ENCODE measurements at places on chromosomes 12 and 14.
A peak's percentile ranks its signal among the peaks of the same experiment; 100 is the strongest.

GRCh38 chr12:111780615-111781014, 13.9 kb downstream of the ALDH2 start:
- no peak for DNase-seq

GRCh38 chr14:46344327-46344937, 307.1 kb downstream of the RPL10L start:
- DNase-seq: peak; percentile 4

DNA sequence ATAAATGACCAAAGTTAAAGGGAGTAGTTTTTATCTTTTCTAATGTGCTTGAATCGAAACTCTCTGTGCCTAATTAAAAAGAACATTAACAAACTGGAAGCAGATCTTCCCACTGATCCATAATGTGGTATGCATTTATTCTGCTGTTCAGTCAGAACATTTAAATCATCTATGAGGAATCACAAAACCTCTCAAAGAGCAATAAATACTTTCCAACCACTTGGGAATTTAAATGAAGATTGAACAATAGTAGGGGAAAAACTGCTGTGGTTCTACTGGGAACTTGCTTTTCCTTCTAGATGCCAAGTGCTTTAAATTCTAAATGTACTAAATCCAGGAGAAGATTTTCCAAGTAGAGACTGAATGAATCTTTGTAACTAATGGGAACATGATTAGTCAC, 12.3 kb upstream of the CHPT1 start:
- DNase-seq: no peak

DNA sequence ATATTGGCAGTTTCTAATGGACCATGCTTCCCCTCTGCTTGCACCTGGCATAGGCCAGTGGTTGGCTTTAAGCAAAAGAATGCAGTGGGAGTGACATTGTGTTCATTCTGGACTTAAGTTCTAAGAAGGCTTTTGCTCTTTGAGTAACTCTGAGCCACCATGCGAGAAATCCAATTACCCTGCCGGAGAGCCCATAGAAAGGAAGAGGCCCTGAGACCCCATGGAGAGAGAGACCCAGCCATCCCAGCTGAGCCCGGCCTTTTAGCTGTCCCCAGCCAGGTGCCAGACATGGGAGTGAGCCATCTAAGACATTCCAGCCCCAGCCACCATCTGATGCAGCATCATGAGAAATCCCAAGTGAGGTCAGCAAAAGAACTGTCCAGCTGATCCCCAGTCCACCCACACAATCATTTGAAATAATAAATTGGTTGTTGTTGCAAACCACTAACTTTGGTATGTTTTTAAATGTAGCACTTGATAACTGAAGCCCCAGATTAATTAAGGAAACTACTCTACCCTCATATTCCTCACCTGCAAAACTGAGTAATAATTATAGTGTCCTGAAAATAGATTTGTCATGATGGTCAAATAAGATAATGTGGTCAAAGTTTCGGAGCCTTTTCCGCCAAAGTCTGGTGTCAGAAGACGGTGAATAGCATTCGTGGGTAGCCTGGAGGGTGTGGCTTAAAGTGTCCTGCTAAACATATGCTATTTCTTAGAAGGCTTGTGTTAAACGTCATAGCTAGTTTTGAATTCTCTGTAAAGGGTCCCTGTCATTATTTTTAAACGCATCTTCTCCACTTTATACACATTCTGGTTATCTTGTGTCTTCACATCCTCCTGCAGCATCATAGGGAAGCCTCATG, 166.6 kb upstream of the PELI2 start:
- DNase-seq: no peak

GRCh38 chr14:94408546-94409095, 20.2 kb upstream of the SERPINA1 start:
- DNase-seq: no peak

- peak; percentile 69 for DNase-seq
Measured at GRCh38 chr14:100056964-100057795, 8.0 kb upstream of the EVL start.

- DNase-seq: no peak
Measured at GRCh38 chr12:66903782-66904396, 225.0 kb upstream of the GRIP1 start.

DNA sequence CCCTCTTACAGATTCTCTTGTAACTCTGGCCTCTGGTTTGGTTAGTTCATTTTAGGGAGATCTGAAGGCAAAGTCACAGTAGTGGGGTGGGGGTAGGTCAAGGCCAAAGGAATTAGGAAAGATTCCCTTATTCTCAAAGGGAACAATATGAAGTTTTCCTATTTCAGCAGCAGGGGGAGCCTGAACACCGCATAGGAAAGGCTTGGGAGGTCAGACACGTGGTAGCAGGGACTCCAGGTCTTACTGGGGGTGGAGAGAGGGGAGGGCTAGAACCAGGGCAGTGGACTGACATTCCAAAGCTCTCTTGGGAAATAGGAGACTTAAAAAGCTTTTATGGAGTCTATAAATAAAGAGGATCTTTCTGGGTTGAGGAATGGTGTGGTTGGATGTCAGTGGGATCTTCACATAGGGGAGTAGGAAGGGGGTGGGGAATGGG, 1.3 kb downstream of the ZC3H10 start:
- peak; percentile 75 for DNase-seq

DNA sequence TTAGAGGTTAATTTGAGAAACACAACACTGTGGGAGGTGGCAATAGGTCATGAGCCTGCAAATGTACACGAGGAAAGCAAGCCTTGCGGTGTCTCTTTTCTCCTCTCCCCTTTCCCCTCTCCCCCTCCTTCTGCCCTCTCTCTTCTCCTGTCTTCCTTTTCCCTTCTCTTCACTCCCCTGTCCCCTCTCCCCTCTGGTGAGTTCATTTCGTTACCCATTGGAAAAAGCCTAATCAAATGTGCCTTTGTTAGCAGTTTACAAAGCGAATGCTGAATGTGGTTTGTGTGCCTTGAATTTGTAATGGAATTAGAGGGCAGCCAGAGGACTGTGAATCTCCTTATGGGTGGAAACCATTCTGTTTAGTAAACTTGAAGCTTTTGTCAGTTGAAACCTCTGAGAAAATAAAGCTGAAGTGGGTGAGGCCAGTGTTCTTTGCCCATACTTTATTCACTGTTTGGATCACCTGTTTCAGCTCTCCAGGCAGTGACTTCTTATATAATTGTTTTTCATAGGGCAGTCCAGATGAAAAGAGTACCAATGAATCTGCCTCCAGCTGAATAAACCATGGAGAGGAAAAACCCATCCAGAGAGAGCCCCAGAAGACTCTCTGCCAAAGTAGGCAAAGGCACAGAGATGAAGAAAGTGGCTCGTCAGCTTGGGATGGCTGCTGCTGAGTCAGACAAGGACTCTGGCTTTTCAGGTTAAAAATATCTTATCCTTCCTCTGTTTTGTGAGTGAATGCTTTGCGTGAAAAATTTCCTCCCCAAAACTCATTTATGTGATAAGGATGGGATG, 7.3 kb downstream of the CIPC start:
- no peak for DNase-seq

GRCh38 chr12:49537231-49537751, 1.5 kb upstream of the KCNH3 start:
- DNase-seq: peak; percentile 19

GRCh38 chr14:34018564-34019244, 67.8 kb upstream of the EGLN3 start:
- DNase-seq: peak; percentile 23

DNA sequence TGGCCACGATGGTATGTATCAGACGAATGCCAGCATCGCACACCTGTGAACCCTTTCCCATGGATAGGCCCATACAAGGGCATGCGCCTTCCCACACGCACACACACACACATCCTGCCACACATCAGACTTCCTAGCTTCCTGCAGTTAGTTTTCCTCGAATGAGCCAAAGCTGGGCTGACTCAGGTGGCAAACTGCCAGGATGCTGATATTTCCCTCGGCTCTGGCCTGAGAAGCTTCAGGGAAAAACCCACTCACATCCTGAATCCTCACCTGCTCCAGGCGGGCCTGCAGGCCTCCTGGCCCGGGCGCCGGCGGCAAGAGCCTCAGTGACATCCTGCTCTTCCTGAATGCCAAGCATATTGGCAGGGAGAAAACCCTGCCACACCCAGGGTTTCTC, 22.4 kb downstream of the CALM1 start:
- DNase-seq: no peak
